Stimulated activated CD8-positive, alpha-beta memory T cell treated with anti-CD3 and anti-CD28 coated beads, Interleukin-7, amount 100 ng/mL, for 48 hours (primary cell): ENCODE measurements at places on chromosomes 1 and 21.

- no peak for DNase-seq
Measured at GRCh38 chr1:91120421-91120820, 98.6 kb upstream of the ZNF644 start.

DNA sequence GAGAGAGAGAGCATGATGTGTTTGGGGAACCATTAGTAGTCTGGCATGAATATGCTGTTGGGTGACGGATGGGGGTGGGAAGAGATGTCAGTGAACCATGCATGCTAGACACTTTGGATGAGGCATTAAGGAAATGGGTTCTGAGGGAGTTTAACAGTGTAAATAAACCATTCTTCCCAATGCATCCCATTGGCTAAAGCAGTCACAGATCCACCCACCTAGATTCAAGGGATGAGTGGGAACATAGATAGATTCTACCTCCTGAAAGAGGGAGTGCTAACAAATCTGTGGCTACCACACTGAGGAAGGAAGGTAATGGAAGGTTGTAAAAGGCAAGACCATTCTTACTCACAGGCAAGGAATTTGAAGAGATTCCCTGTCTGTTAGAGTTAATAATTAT lies 129.8 kb upstream of the CACNA1E start:
- no peak for DNase-seq

GRCh38 chr1:92817137-92817697 lies 14.6 kb upstream of the RPL5 start:
- no peak for DNase-seq

DNA sequence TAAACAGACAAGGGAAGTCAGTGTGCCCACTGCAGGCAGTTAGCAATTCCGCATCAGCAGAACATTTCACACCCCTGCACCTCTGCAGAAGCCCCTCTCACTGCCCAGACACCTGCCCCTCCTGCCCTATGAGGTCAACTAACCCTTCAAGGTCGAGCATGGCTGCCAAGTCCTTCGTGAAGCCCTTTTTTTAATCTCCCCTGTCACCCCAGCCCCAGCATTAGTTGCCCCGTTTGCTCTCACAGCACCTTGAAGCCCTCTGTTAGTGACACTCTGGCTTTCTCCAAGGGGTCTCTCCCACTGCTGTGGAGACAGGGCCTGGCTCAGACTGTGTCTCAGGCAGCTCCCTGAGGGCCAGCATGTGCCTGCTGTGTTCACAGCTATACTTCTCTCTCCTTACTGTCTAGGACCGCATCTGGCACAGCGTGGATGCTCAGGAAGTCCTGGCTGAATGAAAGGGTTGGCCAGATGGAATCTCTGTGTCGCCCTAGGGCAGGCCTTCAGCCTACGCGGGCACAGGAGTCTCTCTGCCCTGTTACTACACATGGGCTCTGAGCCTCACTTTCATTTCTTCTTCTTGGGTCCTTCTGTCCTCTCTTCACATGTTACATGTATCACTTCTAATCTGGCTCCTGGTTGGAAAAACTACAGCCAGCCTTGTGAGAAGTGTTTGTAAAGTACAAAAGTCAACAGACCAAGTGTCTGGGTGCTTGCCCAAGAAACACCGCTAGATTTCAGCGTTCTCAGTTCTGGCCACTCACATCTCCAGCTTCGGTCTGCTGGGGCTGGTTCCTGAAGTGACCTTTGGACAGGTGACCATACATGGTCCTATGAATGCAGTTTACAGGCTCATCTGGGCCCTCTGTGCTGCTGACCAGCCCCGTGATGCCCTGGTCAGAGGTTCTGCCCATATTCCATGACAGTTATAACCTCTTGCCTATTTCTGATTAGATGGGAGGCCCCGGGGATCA lies 19.7 kb downstream of the SLC2A1 start:
- no peak for DNase-seq

DNA sequence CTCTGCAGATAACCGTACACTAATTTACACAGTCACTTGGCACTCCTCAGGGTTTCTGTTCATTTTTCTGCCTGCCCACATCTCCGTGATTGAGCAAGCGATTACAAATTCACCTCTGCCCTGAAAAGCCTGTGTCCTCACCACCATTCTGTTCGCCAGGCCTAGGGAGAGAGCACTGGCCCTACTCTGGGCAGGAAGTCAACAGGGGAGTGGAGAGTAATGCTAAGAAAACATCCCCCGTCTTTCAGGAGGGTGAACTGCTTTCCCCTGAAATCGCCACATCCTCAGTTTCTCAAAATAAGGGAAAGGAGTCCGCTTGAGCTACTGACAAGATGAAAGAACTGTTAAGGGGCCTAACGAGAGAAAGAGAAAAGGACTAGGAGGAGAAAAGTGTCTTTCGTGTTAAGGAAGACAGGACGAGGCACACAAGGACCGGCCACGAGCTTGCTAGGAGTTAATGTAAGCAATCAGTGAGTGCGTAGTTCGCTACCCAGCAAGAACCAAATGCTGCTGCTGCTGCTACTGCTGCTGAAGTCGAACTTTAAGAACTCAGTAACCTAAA lies 632 bp downstream of the PEX19 start:
- no peak for DNase-seq

GRCh38 chr1:183884526-183884925 lies 79.6 kb downstream of the RGL1 start:
- no peak for DNase-seq

- no peak for DNase-seq
Measured at GRCh38 chr1:3219005-3219790, 150.2 kb downstream of the PRDM16 start.

GRCh38 chr1:52542085-52542688 lies 10.7 kb downstream of the TUT4 start:
- DNase-seq: no peak

- DNase-seq: no peak
Measured at GRCh38 chr1:31488528-31488927, 75.5 kb downstream of the SERINC2 start.

DNA sequence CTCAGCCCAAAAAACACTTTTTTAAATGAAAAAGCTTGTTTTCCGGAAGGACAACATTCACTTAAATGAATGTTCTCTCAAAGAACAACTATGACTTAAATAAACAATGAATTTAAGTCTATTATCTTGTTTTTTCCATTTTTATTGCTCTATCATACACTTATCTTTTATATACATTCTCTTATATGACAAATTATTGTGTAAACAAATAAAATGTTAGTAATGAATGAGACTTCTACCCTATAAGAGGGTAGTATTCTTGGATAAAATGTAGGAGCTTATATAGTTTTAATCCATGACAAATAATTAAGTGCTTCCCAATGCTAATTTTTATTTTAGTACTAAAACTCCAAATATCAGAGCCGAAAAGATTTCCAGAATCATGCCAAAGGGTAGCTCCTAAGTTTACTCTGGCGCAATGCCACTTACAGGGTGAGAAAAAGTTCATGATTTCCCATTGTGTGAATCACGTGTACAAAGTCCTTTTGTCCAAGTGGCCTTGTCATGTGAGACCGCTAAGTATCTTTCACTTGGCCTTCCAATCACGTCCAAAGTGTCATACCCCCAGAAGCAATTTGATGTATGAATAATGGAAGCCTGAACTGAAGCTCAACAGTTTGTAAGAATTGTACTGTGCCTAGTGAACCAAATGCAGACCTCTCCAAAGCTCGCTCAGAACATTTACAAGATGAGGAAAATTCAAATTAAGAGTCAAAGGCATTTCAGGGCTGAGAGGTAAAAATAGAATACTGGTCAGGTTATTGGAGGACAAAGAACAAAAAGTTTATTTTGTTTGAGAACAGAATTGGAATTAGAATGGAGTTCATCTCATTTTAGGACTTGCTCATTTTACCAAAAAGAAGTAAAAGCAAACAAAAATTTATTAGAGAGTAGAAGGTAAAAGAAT lies 56.6 kb upstream of the C1orf21 start:
- DNase-seq: no peak

DNA sequence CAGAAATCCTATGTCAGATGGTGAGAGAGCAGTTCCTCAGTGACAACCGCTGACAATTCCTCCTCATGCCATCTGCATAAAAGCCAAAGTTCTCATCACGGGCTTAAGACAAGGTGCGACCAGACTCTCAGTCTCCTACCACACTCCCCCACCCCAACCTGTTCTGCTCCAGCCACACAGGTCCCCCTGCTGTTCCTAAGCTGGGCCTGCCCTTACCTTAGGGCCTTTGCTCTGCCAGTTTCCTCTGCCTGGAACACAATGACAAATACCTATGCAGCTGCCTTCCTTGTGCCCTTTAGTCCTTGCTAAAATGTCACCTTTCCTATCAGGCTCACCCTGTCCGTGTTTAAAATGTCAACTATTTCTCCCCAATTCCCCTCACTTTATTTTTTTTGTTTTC lies 382.2 kb downstream of the NTNG1 start:
- no peak for DNase-seq

DNA sequence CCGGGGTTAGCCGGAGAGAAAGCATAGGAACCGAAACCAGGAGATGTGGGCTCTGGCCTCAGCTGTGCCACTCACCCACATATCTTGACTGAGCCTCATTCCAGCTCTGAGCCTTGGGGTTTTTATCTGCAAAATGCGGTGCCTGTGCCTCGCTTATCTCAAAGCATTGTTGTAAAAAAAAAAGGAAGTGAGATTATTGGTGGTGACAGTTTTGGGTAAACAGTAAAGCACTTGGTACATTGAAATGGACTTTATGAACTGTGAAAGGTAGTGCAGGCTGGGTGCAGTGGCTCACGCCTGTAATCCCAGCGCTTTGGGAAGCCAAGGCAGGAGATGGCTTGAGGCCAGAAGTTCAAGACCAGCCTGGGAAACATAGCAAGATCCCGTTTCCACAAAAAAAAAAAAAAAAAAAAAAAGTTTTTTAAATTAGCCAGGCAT lies 3.8 kb downstream of the PTAFR start:
- no peak for DNase-seq

DNA sequence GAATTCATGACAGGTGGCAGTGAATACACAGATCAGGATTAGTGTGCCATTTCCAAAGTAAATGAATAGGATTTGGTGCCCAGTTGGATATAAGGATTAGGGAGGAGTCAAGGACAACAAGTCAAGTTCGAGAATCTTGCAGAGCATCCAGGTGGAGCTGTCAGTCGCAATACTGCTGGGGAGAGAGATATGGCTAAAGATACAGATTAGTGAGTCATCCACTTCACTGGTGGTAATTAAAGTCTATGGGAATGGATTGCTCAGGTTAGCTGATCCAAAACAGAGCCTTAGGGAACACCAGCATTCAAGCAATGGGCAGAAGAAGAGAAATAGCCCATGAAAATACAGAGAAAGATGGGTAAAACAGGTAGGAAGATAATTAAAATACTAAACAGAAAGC lies 26.8 kb downstream of the BCAS2 start:
- no peak for DNase-seq

DNA sequence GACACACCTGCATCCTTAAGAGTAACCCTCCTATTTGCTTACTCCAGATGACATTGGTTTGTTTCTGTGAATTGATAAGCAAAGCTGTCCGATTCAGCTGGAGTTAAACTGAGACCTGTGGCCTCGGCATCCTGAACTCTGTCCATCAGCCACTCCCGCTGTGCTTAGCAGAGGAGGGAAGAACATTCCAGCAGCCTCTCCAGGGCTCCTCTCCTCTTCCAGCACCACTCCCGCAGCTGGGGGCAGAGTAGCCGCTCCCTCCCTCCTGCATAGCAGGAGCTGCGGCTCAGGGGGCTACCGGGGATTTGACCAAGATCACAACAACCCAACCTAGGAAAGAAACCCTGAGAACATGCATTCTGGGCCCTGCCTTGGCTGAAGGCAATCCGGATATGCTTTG lies 8.8 kb downstream of the LRRC38 start:
- no peak for DNase-seq

DNA sequence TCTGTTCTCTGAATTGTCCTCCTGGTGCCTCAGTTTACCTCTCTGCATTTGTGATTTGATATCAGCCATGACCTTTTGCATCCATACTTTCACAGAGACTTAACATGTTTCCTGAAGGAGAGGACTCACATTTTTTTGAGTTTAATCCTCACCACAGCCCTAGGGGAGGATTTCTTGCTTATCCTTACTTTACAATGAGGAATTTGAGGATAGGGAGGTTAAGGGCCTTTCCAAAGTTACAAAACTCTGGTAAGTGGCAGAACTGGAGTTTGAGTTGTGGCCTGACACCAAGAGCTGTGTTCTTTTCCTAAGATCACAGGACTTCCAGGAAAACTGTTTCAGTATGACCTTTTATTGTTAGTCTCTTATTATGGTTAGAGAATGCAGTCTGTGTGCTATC lies 34.2 kb downstream of the TNFRSF8 start:
- no peak for DNase-seq

GRCh38 chr1:229665912-229666558 lies 40.0 kb downstream of the URB2 start:
- DNase-seq: no peak

DNA sequence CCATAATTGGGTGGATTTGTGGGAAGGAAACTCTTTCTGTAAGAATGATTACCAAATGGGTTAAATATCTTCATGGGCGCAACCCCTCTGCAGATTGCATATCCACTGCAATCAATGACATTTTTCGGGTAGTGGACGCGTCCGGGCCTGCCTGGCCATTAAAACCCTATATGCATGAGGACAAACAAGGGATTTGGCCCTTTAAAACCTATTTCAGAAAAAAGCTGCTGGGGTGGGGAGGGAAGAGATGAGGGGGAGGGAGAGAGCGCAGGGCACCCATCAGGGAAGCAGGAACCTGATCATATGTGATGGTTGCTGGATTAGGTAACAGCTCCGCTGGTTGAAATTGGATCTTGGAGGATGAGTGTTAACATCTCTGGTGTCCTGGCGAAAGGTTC lies 228.8 kb downstream of the PBX1 start:
- DNase-seq: no peak

GRCh38 chr1:46642115-46642680 lies 25.6 kb upstream of the MOB3C start:
- DNase-seq: no peak

DNA sequence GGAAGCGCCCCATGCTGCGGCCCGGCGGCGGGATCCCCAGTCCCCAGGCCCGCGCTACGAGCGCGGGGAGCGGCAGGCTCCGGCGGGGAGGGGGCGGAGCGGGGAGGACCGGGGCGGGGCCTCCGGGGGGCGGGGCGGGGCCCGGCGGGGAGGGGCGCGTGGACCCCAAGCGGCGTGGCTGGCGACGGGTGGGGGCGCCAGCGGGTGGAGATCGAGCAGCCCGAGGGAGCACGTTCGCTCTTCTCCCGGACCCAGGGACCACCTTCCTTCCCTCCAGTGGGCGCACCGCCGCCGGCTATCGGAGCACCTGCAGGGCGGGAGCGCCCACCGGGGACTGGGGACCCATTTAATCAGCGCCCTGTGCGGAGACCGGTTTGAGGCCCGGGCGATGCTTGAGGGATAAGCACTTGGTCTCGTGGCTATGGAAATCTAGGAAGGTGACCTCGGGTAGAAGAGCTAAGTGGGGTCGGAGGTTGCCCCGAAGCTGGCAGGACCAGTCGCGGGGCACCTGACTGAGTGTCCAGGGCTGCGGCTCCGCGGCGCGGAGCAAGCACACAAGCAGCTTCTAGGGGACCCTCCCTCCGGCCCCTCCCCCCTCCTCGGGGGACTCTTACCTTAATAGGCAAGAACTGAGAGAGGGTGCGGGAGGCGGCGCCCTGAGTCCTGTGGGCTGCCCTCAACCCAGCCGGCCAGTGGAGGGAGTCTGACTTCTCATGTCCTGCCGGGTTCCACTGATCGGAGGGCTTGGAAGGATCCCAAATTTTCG lies at the start of gene TSPAN2:
Gene TSPAN2 (minus strand): TSS at position 84 of the 766 bp plus-strand sequence. CDS start 71 bp downstream, at position 13.
- no peak for DNase-seq
